NCI-H146 (cell line): ENCODE measurements at places on chromosomes 13 and 19.

DNA sequence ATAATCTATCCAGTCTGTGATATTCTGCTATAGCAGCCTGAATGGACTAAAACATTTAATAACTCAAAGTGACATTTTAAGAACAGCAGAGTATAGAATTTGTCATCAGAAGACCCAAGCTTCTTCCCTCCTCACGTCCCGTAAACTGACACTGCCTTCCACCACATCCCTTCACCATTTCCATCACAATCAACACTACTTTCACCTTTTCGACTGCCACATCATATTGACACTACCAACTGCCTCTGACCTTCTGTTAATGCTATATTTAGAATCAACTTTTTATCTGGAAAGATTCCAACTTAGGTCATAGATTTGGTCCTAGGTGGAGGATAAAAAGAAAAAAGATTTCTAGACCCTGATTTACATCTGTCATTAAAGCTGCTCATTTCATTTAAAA is 39.6 kb downstream of the STOML3 start:
- DNase-seq: no peak

- no peak for DNase-seq
Observed at GRCh38 chr13:90947976-90948375, 399.5 kb upstream of the MIR17HG start.

GRCh38 chr13:35767256-35767976 is 290.9 kb upstream of the MAB21L1 start:
- no peak for DNase-seq

GRCh38 chr19:4393947-4394590 is 6.3 kb downstream of the SH3GL1 start:
- no peak for DNase-seq

DNA sequence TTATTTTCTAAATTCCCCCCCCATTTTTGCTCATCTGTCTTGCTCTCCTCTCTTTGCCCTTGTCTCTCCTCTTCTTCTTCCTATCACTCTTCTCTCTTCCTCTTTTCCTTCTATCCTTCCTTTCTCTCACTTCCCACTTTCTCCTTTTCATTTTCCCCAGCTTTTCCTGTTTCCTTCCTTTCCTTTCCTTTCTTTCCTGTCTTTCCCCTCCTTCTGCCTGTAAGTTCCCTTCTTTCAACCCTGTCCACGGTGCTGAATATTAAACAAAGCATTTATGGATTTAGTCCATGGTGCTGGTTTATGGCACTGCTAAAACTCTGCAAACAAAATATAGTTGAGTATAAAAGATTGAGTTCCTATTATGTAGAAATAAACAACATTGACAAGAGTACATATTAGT is 27.6 kb downstream of the SCEL start:
- DNase-seq: no peak

DNA sequence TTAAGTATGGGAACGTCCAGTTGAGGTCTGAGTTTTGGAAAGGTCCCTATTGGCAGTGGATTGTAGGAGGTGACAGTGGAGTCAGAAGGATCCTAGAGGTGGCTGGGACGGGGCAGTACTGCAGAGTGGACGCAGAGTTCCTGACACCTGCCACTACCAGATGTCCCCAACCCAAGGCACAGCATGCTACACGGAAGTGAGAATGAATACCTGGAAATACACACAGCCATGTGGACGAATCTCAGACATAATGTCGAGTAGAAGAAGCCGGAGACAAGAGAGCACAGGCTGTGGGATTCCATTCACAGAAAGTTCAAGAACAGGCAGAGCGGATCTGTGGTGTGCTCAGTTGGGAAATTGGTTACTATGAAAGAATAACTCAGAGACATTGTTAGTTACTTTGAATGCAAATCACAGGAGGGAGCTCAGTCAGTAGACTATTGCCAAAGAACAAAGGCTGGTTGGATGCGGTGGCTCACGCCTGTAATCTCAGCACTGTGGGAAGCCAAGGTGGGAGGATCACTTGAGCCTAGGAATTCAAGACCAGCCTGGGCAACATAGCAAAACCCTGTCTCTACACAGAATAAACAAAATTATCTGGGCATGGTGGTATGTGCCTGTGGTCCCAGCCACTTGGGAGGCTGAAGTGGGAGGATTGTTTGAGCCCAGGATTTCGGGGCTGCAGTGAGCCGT is 37.4 kb downstream of the RYR1 start:
- no peak for DNase-seq
